ENCODE measurements at places on chromosomes 6 and 20.

DNA sequence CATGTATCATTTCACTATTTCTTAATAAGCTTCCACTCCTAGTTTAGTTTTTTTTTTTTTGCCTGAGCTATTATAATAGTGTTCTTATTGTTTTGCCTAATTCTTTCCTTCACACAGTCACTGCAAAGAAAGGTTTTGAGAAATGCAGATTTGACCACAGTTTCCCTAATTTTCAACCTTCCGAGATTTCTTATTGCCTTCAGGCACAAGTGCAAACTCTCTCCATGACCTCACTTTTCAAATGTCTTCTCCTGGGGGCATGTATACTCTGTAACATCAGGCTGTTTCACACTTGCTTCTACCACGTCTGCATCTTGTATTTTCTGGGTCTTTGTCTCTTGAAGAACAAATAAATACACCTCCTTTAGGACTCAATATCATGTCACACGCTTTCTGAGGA, 339.0 kb upstream of the CITED2 start:
- DNase-seq = no peak

GRCh38 chr6:107847844-107848802, 24.0 kb upstream of the SCML4 start:
- DNase-seq = peak; percentile 70

DNA sequence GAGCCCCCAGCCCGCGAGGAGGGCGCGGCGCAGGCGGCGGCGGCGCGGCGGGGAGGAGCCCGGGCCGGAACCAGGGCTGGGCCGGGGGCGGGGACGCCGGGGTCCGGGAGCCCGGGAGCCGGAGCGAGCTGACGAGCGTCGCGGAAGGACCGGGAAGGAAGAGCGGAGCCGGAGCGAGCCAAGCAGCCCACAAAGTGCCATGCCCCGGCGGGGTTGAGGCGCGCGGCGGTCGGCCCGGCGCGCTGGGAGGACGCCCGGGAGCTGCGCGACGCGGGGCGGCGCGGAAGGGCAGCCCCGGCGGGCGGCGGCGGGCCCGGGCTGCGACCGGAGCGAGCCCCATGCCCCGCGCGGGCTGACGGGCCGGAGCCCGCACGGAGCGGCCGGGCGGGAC, 289 bp downstream of the FOXP4 start:
- DNase-seq = peak; percentile 46

- DNase-seq = peak; percentile 76
Observed at GRCh38 chr20:58408603-58409246, 19.7 kb downstream of the VAPB start.

DNA sequence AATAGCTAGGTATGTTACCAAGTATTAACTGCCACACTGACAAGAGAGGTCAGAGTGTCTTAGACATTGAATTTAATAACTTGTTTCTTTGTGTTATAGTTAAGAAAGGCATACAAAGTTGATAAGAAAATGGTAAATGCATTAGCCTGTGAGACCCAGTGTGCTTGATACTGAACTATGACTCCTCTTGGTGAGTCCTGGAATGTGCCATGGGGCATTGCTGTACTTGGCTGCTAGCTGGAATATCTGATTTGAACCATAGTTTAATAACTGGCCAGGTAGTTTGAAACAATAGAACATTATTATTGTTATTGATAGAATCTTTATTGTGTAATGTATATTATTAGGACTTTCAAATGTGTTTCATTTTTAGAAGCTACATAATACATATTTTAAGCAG, 70.0 kb downstream of the ZFAND3 start:
- DNase-seq = no peak

GRCh38 chr20:53133125-53133524, 161.0 kb downstream of the TSHZ2 start:
- no peak for DNase-seq

DNA sequence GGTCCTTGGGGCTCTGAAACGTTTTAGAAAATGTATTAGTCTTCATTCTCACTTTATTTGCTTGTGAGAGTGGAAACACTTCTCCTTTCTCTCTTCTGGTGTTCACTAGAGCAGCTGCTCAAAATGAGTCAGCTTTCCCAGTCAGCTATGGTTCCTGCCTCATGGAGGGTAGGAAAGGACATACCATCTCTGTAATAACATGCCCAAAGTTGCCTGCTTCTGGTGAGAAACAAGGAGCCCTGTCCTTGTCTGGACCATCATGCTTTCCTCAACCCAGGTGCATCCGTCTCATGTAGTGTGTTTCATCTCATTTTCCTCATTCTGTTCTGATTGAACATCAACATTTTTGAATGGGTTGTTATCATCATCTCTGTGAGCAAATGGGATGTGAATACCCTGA, 17.1 kb upstream of the TINAG start:
- DNase-seq = no peak

- no peak for DNase-seq
Observed at GRCh38 chr6:148367411-148368024, 24.9 kb downstream of the SASH1 start.

DNA sequence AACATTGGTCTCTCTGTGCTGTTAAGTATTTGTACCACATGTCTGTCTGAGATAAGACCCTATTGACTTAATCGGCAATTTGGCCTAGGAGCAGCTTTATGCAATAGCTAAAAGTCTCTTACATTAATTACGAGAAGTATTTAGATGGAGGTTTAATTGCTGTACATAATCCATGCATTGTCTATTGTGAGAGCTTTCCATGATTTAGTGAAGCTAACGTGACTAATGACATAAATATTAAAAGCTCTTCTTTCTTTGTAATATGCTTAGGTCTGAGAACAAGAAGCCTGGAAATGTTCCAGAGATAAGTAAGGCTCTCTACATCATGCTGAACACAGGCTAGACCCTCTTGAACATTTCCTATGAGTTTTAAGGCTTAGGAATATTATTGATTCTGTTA, 32.7 kb upstream of the FAM83B start:
- no peak for DNase-seq

DNA sequence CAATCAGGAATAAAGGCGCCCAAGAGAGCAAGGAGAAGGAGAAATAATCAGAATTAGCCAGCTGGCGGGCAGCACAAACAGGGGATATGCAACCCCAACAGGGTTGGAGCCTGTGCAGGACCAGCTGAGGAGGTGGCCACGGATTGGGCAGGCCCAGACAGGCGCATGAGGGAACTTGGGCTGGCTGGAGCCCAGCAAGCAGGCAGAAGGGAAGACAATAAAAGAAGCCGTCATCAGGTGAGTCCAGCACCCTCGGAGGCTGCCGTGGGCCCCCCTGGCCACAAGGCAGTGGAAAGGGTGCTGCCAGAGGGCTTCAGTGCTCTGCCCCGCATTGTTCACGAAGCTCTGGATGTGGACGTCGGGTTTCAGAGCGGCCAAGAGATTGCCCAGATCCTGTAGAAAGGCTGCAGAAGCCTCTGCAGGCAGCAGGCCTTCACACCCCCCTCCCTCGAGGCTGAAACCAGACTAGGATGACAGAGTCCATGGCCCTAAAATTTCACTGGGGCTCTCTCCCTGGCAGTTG, 28.4 kb upstream of the MAFB start:
- no peak for DNase-seq

DNA sequence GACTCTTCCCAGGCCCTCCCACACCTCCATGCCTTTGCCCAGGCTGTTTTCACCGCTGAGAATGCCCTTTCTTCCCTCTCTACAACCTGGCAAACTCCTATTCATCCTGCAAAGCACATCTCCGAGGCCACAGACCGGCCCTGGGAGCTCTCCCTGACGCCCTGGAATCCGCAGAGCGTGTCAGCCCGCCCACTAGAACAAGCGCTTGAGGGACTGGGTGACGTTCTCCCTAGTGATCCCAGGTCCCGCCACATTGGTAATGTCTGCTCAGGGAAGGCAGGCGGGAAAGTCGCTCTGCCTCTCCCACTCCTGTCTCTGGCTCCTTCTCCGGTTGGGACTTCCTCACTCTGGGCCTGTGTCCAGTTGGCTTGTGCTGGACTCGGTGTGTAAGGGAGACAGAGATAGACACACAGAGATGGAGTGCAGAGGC, 61.6 kb downstream of the SRC start:
- no peak for DNase-seq

GRCh38 chr6:154229786-154230185, 126.8 kb downstream of the IPCEF1 start:
- peak; percentile 55 for DNase-seq

DNA sequence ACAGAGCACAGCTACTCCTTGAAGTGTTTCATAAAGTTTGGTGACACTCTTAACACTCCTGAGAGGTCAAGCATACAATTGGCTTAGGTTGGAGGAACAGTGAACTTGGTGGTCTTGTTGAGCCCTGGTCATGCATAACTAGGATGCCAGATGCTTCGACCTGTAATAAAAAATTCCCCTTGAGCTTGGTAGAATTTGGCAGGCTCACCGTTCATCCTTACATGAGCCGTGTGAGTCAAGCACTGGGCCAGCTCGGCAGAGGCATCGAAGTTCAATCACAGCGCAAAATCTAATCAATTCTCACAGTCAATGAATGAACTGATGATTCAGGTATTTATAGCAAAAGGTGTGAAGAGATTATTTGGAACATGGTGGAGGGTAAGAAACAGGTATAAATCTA, 33.7 kb downstream of the CYP24A1 start:
- no peak for DNase-seq

- peak; percentile 16 for DNase-seq
Observed at GRCh38 chr6:2387445-2387844, 142.0 kb upstream of the GMDS start.

DNA sequence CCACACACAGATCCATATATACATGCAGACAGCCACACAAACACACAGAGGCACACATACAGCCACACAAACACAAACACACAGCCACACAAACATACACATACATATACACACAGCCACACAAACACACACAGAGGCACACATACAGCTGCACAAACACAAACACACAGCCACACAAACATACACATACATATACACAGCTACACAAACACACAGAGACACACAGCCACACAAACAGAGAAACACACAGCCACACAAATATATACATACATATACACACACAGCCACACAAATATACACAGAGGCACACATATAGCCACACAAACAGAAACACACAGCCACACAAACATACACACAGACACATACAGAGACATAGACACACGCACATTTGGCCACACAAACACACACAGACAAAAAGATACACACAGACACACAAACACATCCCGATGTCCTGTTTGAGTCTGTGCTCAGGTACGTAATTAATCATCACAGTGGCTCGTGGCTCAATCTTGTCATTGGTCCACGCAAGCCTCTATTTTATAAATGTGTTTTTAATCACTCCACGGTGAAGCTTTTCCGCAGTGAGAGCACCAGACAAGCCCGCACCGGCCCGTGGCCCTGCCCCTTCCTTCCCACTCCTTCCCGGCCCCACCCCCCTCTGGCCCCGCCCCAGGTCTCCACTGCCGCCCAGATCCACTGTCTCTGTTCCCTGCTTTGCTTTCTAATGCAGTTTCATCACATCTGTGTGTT, 135.3 kb downstream of the CDH4 start:
- no peak for DNase-seq

DNA sequence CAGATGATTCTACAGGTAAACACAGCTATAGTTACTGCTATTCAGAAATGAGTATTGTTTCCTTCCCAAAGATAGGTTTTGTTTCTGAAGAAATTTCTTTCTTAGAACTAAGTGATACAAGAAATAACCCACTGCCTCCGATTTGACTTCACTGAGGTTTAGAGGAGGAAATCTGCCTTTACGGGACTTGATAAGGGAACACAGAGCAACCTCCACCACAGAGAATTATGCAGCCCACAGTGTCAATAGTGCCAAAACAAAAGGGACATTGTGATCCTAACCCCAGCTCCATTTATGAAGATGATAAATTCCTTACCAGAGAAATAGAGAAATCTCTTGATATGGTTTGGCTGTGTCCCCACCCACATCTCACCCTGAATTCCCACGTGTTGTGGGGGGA, 164.6 kb downstream of the ZNF217 start:
- no peak for DNase-seq

DNA sequence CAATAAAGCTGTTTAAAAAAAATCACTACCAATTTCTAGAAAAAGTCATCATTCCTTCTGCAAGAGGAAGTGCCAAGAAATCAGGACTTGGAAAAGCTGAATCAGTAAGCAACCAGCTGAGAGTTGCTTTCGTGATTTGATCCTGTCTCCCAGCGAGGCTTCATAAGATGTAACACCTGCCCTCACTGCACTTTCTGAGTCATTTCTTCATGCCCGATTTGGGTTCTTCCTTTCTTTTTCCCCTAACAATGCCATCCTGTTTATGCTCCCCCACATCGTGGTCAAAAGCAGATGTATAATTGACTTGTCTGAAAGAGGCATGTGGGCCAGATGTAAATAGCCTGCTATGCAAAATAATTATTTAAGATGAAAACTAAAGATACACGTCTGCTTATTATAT, 52.1 kb downstream of the RIPOR2 start:
- DNase-seq = no peak

- DNase-seq = no peak
Observed at GRCh38 chr6:69868961-69869360, 2.6 kb downstream of the COL19A1 start.

GRCh38 chr20:59598625-59599310, 5.6 kb upstream of the PHACTR3 start:
- no peak for DNase-seq

GRCh38 chr6:155701342-155701741, 245.7 kb upstream of the NOX3 start:
- DNase-seq = no peak

DNA sequence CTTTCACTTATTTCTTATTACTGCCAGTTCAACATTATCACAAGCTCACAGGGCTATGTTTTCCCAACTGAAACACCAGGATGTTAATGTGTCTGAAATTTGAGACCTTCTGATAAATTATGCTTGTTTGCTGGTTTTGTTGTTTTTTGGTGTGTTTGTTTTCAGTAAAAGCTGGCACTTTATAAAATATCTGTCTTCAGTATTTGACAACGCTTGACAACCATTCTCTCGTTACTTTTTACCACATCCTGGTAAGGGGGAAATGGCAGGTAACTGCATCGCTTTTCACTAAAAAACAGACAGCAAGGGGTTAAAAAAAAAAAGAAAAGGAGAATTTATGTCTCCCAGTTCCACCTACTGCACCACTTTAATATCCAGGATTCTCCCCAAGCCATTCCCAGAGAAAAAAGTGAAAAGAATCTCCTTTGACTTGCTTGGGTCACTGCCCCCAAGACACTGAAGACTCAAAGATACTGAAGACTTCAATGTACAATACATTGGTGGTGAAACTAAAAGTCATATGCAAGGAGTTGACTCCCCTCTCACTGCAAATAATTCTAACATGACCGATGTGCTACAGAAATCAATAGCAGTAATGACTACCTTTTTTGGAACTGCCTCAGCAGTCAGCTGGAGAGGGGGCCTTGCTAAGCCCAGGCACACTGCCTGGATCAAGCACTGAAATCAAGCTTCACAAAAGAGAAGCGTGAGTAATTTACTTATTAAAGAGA, 88.9 kb downstream of the HIVEP2 start:
- no peak for DNase-seq

- no peak for DNase-seq
Observed at GRCh38 chr6:169243661-169244060, 10.0 kb downstream of the THBS2 start.

- DNase-seq = no peak
Observed at GRCh38 chr20:36802326-36803222, 29.0 kb upstream of the DSN1 start.

GRCh38 chr6:157954150-157955117, 27.2 kb upstream of the SYNJ2 start:
- DNase-seq = no peak

GRCh38 chr6:43217351-43217750, 11.9 kb downstream of the DNPH1 start:
- no peak for DNase-seq

Measured in T-helper 2 cell (primary cell).